CD4-positive, alpha-beta T cell treated with Interleukin-1 beta for 1 hour (primary cell): ENCODE measurements at places on chromosomes 2 and 18.

DNA sequence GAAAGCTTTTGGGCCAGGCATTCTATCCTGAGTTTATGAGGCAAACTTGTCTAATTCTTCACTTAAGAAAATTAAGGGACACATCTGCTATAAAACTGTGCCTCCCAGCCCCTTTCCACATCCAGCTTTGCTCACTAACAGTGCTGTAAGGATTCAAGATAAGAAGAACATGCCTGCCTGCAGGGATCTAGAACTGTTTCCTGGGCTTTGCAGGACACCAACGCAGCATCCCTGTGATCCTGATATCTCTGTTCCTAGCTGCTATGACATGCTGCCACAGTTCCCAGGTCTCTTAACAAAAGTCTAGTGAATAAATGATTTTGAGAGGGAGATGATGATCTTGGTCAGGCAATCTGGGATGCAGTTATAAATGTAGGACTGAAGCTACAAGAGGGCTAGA, 12.4 kb downstream of the B4GALT6 start:
- DNase-seq, result no peak

- DNase-seq, result peak; percentile 2
Measured at GRCh38 chr18:26307161-26307773, 81.0 kb downstream of the TAF4B start.

DNA sequence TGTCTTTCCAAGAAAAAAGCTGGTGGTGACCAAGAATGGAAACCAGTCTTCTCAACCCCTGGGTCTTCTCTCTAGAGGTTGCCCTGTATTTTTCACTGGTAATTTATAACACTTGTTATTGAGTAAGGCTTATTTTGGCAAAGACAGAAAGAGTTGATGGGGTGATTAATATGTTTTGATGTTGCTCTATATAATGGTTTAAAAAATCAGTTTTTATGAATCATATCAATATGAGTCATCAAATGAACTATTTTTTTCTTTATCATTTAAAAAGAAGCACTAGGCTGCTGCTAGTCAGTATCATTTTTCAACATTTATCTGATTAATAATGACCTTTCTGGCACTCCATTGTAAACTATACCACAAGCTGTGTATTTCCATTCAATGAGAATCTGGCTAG, 1142.2 kb downstream of the LRP1B start:
- no peak for DNase-seq

- no peak for DNase-seq
Measured at GRCh38 chr2:172373766-172374165, 53.6 kb upstream of the ITGA6 start.
